ENCODE measurements at places on chromosomes 12 and 14.

DNA sequence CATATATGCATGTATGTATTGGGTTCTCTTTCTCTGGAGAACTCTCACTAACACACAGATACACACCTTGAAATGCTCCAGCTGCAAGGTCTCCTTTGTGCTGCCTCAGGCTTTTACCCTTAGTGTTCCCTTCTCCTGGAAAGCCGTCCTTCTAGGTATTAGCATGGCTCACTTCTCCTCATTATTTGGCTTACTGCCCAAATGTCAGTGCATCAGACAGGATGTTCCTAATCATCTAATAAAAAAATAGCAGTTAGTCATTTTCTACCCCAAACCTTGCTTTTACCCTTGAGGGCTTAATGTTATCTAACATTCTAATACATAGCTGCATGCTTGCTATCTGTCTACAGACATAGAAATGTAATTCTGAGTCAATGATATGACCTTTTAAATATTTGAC lies 109.0 kb upstream of the SLC16A7 start:
- no peak for DNase-seq

DNA sequence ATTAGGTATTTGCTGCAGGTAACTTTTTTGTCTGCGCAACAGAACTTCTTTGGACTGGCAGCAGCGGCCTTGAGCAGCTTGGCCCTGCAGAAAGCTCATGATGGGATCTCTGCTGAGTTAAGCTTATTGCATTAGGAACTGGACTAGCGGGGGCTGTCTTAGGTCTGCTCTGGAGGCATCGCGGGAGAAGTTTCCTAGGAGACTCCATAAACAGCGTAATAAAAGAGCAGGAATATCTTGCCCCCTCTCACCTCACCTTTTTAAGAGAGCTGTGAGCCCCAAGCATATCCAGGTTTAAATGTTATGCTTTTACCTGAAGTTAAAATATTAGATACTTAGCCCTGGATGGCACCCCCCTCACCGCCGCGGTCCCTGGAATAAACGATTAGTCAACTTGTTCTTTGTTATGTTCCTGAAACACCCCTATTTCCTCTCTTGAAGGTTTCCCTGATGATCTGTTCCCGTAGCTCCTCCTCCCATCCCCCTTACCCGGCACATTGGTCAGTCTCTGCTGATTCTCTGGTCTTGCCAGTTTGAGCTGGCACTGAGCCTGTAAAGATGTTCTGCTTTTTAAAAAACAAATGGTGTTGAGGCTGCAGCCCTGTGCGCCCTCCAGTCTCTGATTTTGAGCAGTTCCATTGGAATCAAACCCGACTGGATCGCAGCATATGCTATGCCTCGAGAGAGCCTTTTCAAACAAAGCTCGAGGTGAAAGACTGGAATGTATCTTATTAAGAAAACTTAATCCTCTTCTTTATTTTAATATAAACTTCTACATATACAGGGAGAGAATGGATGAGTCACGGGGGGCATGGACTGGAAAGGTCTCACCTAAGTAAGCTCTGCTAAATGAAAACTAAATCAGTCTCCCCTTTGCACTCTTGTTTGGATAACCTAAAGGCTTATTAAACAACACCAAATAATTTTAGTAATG lies 1.9 kb downstream of the MLXIP start:
- peak; percentile 89 for DNase-seq

GRCh38 chr12:38163442-38163801 lies 153.2 kb upstream of the ALG10B start:
- DNase-seq: no peak

DNA sequence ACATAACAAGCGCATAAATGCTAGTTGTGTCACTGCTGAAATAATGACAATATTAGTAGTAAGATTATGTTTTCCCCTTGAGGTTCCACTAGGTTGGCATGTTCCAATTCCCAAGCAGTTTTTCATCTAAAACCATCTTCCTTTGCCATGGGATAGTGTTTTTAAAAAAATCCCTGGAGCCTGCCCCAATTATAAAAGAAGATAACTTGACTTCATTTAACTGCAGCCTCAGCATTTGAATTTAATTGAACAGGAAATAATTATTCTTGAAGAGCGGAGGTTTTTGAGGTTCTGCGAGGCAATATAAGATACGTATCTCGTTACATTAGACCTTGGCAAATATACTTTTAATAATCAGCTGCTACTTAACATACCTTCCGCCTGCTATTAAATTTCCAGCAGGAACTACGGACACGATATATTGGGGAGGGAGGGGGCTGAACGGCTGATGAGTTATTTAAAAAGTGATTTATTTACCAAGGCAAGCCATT lies 65.2 kb upstream of the HSPB8 start:
- DNase-seq: no peak

DNA sequence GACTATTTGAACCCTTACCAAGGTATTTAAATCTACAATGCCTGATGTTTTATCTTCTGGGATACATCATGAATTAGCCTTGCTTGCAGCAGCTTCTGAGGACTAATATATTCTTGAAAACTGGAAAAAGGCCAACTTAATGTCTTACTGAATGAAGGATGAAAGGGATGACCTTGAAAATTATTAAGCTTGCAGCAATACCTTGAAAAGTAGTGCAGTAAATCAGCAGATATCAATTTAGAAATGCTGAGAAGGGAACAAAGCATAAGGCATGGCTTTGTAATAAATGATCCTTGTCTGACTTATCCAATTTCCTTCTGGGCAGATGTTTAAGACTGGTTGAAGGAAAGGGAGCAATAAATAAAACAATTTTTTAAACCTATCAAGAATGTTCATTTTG lies 37.3 kb upstream of the FERMT2 start:
- DNase-seq: no peak

DNA sequence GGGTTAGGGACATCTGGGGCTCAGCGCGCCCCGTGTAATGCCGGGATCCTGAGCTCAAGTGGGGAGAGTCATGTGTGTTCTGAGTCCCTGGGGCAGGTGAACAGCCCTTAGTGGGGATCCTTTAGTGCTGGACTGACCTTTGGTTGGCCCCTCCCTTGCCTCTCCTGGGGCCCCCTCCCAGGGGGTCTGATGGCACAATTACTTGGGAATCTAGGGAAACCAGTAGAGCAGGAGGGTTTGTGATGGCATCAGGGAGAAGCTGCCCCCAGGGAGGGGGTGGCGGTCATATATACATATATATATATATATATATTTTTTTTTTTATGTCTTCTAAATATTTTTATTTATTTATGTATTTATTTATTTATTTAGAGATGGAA lies at the start of gene MORN3:
Gene MORN3, minus strand, starts transcription at position 134 of the 380 bp plus-strand sequence. CDS start 171 bp downstream, outside the sequence.
- no peak for DNase-seq

DNA sequence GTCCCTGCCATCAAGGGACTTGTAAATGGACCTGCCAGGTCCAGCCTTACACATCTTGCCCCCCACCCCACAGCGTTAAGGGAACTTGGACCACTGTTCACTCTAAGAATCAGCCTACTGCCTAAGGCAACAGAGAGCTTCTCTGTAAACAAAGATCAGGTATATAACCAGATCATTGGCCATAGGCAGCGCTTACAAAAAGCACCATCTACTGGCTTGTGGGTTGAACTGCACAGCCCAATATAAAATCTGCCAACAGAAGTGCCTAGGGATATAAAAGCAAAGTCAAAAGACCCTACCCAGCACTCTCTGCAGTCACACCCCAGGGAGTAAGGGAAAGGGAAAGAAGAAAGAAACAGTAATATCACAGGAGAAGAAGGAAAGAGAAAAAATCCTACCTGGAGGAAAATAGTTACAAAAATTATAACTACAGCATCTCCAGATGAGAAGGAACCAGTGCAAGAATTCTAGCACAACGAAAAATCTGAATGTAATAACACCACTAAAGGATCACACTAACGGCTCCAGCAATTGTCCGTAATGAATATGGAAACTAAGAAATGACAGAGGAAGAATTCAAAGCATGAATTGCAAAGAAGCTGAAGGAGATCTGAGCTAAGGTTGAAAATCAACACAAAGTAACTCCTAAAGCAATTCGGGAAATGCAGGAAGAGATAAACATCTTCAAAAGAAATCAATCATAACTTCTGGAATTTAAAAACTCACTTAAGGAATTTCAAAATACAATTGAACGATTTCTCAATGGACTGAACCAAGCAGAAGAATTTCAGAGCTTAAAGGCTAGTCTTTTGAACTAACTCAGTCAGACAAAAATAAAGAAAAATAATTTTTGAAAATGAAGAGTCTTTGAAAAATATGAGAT lies 95.2 kb upstream of the PCED1B start:
- no peak for DNase-seq

- no peak for DNase-seq
These were observed 129.6 kb downstream of the NCOR2 start for GRCh38 chr12:124437617-124438436.

DNA sequence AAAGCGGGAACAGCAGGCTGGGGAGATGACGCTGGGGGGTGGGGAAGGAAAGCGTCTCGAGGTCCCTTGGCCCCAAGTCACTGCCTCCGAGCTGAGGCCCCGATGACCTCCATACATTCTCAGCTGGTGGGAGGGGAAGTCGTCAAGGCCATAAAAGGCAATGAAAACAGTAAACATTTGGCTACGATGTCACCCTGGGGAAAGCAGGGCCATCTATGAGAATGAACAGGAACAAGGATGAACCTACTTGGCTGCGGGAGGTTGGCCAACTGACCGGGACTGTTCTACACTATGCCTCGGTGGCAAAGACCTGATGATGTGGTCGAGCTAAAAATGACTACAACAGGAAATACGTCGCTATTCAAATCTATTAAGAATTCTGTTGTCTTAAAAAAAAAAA lies 19.5 kb downstream of the PRKAB1 start:
- DNase-seq: no peak

DNA sequence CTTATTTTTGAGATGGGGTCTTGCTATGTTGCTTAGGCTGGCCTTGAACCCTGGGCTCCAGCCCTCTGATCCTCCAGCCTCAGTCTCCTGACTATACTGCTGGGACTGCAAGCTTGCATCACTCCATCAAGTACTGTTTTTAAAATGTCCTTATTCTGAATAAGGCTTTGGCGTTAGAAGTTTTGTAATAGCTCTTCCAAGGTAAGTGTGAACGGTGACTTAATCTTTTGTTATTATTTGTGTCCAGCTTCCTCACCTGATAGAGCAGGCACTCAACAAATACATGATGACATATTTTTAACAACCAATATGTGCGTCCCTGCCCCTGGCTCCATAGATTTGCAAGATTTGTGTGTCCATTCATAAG lies 1.4 kb downstream of the C1RL start:
- DNase-seq: no peak

DNA sequence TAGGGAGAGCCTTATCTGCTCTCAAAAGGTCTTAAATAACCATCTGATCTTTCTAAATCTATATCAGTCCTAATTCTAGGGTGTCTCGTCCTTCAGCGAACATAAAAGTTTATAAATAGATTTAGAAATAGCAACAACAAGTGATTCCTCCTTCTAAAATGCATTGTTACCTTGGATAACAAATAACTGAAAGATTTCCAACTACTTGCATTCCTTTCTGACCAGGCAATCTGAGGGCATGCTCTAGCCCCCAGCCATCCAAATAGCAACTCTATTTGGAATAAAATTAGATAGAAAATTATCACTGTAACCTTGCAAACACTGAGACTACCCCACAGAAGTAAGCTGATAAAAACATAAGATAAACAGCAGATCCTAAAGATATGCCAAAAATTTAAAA lies 21.8 kb upstream of the KRR1 start:
- DNase-seq: no peak

- DNase-seq: no peak
These were observed 55.8 kb downstream of the BCL2L14 start for GRCh38 chr12:12126551-12126950.

GRCh38 chr12:42812871-42813270 lies 223.3 kb upstream of the PRICKLE1 start:
- no peak for DNase-seq

GRCh38 chr14:20679907-20680306 lies 4.5 kb upstream of the RNASE4 start:
- DNase-seq: no peak

- DNase-seq: no peak
These were observed 249.5 kb downstream of the APAF1 start for GRCh38 chr12:98894412-98895085.

DNA sequence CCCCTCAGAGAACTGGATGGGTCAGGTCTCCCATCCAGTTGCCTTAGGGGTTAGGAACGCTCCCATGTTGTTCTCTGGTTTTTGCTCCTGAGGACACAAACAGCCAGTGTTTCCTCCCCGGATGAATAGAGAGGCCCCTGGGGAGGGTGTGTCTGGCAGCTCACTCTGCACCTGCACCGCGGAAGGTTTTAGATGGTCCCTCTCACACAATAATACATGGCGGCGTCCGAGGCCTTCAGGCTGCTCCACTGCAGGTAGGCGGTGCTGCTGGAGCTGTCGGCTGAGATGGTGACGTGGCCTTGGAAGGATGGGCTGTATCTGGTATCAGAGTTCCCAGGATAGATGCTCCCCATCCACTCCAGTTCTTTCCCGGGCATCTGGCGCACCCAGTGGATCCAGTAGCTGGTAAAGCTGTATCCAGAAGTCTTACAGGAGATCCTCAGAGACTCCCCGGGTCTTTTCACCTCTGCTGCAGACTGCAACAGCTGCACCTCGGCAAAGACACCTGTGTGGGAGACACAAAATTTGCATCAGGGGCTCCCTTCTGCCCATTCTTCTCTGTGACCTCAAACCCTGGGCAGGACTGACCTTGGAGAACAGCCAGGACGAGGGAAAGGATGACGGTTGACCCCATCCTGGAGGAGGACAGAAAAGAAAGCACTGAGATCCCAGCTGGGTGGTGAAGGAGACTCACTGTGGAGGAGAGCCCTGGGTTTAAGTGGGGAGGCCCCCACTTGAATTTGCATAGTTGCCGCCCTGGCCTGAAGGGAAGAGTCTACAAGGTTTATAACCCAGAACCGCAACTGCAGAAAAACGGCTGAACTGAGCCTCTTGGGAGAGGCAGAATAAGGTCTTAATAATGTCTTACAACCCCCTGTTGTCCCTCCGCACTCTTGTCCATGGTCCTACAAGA lies 1324.8 kb downstream of the TMEM121 start:
- no peak for DNase-seq

GRCh38 chr12:124563401-124563800 lies 4.0 kb downstream of the NCOR2 start:
- DNase-seq: no peak

DNA sequence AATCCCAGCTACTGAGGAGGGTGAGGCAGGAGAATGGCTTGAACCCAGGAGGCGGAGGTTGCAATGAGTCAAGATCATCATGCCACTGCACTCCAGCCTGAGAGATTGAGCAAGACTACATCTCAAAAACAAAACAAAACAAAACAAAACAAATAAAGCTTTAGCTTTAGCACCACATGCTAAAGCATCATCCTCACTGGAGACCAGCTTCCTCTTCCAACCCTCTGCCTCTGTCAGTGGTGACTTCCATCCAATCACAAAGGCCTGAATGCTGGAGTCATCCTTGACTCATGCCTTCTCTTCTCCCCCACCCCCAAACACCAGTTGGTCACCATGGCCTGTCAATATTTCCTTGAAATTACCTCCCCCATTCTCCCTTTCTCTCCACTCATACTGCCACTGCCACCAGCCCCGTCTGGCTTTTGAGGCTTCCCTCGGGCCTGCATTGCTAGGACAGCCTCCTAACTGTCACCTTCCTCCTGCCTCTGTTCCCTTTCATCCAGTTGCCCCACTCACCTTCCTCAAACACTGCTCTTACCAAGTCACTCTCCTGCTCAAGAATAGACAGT lies 1.4 kb downstream of the ZNF385A start:
- no peak for DNase-seq

Measured in suprapubic skin (tissue), 4 donors.